ENCODE measurements at places on chromosomes 6 and 20. TPM values are rescaled to one million over a fixed set of nuclear protein-coding genes. Genes with fewer than 3 reads are reported as not detected.

GRCh38 chr6:129488313-129488712, 221.7 kb downstream of the ARHGAP18 start:
- H3K4me1 ChIP-seq: no peaks in the 10 kb centered on the region
- H3K4me3 ChIP-seq: no peak overlapping the region
- no peaks in the 10 kb centered on the region for H3K36me3 ChIP-seq
- no peak for DNase-seq

MED20 gene
- 46.0 TPM for total RNA-seq

DNA sequence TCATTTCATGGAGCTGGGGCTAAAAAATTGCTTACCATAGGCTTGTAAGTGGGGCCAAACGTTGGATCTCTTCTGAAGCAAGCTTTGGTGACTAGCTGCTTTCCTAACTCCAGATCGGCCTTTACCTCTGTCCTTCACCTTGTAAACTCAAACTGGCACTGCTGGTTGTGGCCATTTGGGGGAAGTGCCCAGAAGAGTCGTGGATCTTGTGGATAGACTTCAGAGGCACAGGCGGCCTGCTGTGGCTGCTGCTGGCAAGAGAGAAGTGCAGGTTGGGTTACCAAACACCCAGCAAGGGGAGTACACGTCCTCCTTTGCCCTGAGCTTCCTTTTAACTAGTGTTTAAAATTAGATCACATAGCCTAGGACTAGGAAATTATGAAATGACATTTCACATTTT, 36.8 kb upstream of the KLHL31 start:
- DNase-seq: no peak
- no peaks in the 10 kb centered on the region for H3K4me1 ChIP-seq
- H3K27me3 ChIP-seq: no peaks in the 10 kb centered on the region

DNA sequence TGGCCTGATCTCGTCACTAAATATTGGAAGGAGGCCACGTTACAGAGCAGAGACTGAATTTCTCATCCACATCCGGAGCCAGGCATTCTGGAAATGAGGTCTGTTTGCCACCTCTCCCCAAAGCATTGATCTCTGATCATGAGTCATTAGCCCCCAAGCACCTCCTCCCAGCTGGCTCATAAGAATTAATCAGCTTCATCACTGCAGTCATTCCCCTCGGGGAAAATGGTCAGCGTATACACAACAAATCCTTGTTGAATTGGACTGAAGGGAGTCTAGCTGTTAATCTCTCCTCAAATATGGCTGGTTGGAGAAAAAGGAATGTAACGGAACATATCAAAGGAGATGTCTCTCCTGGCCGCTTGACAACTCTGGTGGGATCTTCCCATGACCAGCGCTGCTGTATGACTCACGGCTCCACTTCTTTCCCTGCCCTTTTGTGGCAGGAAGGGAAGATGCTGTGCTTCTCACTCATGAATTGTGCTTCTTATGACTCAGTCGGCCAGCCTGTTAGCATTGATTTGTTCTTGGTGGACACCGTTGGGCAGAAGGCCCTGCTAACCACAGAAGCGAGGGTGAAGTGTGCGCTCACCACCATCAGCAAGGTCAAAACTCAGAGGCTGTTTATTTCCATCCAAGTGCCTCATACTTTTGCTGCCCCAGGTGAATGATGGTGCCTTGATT, 76.7 kb downstream of the RNF182 start:
- H3K4me1 ChIP-seq: no peaks in the 10 kb centered on the region
- H3K36me3 ChIP-seq: no peaks in the 10 kb centered on the region
- DNase-seq: no peak
- no peaks in the 10 kb centered on the region for H3K27me3 ChIP-seq
- no peak overlapping the region for H3K4me3 ChIP-seq
- no peak overlapping the region for H3K27ac ChIP-seq

GRCh38 chr6:62262283-62262682, 23.7 kb downstream of the KHDRBS2 start:
- no peaks in the 10 kb centered on the region for H3K27me3 ChIP-seq
- H3K4me1 ChIP-seq: no peaks in the 10 kb centered on the region
- H3K4me3 ChIP-seq: no peak overlapping the region
- no peak for DNase-seq

DNA sequence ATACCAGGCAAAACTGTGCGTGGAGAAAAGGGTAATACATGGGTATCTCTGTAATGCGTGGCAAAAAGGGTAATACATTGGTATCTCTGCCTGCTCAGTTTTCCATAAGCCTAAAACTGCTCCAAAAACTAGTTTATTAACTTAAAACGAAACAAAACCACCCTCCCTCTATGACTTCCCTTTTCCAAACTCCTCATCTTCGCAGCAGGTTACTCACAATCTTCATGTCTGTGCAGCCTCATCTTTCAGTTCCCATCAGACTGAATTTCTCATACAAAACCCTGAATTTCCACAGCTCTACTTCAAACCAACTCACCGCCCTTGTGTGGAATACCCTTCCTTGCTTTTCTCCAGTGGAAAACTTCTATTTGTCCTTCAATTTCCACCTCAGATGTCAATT, 199.4 kb downstream of the PHACTR1 start:
- no peaks in the 10 kb centered on the region for H3K36me3 ChIP-seq
- H3K4me1 ChIP-seq: no peaks in the 10 kb centered on the region

- H3K4me1 ChIP-seq: peaks cover 8% of the 10 kb centered on the region
- no peak for DNase-seq
- H3K27ac ChIP-seq: no peak overlapping the region
- no peak overlapping the region for H3K4me3 ChIP-seq
- no peaks in the 10 kb centered on the region for H3K36me3 ChIP-seq
These were observed 177.4 kb upstream of the RREB1 start for GRCh38 chr6:6930223-6930880.

DNA sequence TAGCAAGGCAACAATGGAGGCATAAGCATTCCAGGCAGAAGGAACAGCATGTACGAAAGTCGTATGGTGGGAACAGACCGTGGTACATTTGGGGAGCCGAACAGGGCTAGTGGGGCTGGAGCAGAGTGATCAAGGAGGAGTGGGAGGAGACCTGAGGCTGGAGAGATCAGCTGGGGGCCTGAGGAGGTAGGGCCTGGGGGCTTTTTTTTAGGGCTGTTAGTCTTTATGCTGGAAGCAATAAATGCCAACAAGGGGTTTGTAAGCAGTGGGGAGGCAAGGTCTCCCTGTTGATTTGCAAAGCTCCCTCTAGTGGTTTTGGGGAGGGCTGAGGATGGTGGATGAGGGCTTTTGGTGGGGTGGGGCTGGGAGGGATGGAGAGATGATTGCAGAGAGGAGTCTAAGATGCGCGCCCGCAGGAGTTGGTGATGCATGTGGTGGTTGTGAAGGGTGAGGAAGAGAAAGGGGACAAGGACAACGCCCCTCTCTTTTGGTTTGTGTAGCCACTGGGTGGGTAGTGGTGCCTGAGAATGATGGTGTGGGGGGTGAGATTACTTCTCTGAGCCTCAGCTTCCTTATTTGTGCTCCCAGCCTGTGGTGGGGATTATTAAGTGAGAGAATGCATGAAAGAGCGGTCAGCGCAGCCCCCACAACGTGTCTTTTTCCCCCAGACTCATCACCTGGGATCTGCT, 74.1 kb upstream of the TOX2 start:
- H3K36me3 ChIP-seq: no peaks in the 10 kb centered on the region
- no peak overlapping the region for H3K4me3 ChIP-seq
- no peaks in the 10 kb centered on the region for H3K27me3 ChIP-seq
- peak; percentile 71 for DNase-seq

GRCh38 chr6:139311831-139312230, 20.0 kb upstream of the TXLNB start:
- peaks cover 4% of the 10 kb centered on the region for H3K27me3 ChIP-seq
- H3K27ac ChIP-seq: no peak overlapping the region
- no peaks in the 10 kb centered on the region for H3K4me1 ChIP-seq

DNA sequence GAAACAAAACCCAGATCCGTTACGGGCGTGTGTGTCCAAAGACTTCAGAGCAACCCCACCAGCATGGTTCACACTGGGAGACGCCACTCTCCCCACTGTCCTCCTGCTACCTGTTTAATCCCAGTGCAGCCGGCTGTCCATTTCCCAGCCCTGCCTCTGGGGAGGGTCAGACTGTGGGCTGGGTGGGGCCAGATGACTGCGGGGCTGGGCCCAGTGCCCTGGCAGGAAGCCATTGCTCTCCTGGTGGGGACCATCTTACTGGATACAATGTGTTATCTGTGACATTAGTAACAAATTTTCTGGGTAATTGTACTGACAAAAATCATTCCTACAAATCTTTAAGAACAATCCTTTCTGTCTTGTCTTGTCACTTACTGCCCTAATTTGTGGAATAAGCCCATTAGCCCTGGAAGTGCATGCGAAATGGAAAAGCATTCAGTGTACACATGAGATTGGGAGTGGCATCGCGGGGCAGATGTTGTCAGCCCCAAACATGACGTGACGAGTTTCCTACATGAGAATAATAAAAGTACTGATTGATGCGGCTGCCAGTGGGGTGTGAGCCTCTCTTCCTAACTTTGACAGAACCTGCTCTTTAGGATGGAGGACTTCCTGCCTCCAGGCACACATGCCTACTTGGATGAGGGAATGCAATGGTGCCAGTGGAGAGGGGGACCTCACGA, 37.9 kb upstream of the PCMTD2 start:
- peaks cover 46% of the 10 kb centered on the region for H3K4me1 ChIP-seq
- no peak overlapping the region for H3K4me3 ChIP-seq
- no peak overlapping the region for H3K27ac ChIP-seq

- H3K27me3 ChIP-seq: peaks cover 51% of the 10 kb centered on the region
- H3K4me1 ChIP-seq: peaks cover 4% of the 10 kb centered on the region
- DNase-seq: no peak
- H3K27ac ChIP-seq: no peak overlapping the region
- no peaks in the 10 kb centered on the region for H3K36me3 ChIP-seq
- H3K4me3 ChIP-seq: no peak overlapping the region
These were observed 8.1 kb downstream of the TAGAP start for GRCh38 chr6:159036673-159037072.

VWA7 gene
- 2.9 TPM for total RNA-seq
